ENCODE measurements at places on chromosomes 13 and 19. TPM values are rescaled to one million over a fixed set of nuclear protein-coding genes. Genes with fewer than 3 reads are reported as not detected.

Gene SHC2
- total RNA-seq = 119 TPM

Gene FBXO46
- 7.8 TPM for total RNA-seq

Gene TGFBR3L
- total RNA-seq = 9.9 TPM

Gene RGL3
- total RNA-seq = 56.0 TPM

Gene HCN2
- 0.26 TPM for total RNA-seq

Gene MYBPC2
- total RNA-seq = not detected

DNA sequence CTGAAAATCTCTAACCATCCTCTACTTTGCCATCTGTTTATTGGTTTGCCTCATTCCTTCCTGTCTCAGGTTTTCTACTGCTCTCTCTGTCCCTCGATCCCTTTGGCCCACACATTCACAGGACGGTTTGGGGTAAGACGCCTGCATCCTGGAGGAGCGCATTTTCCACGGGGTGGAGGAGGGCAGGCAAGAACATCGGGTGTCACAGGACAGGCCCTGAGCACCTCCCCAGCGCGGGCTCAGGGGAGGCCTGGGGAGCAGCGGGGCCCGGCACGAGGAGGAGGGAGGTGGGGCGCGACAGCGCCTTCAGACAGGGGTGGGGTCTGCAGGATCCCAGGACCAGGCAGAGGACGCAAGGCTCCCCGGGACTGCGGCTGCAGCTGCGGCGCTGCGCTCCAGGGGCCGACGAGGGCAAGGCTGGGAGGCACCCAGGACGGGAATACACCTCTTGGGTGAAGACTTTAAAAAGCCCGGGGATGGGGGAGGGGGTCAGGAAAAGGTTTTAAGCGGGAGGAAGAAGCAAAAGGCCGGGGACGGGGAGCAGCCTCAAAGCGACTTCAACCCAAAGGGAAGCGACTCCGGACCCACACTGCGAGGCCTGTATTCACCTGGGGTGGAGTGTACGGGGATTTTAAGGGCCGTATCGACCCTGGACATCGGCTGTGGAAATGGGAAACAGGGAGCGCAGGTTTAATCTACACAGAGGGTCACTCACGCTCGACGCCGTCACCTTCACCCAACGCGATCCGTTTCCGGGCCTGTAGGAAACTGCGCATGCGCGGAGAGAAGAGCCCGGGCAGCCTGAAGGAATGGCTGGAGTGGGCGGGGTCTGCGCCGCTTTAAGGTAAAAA, at the start of gene ZNF415:
Gene ZNF415, minus strand, starts transcription at position 770 of the 851 bp plus-strand sequence. CDS start 10,234 bp downstream, outside the sequence.
- H3K4me1 ChIP-seq = peaks cover 9% of the 10 kb centered on the region
- H3K27me3 ChIP-seq = no peaks in the 10 kb centered on the region
- H3K36me3 ChIP-seq = no peaks in the 10 kb centered on the region
- peak; percentile 88 for DNase-seq
- peak within 1 kb of the TSS; percentile 64 for H3K27ac ChIP-seq

DNA sequence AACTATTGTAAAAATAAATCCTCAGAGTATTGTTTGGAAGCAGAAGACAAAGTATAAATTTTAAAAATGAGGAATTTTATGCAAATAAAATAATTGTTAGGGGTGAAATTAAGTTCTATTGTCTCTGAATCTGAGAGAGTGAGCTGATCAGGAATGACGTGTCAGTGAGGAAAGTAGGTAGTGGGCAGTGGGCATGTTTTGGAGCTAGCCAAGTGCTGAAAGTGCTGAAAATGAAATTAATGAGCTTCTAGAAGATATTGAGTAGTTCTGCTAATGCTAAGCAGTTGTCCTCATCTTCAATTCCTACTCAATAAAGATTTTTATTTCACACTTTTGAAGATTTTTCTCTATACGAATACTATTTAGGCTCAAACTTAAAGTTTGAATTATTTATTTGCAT, 1167.8 kb upstream of the PCDH20 start:
- no peaks in the 10 kb centered on the region for H3K27me3 ChIP-seq
- no peak overlapping the region for H3K27ac ChIP-seq
- DNase-seq = no peak
- no peak overlapping the region for H3K4me3 ChIP-seq
- no peaks in the 10 kb centered on the region for H3K36me3 ChIP-seq

GRCh38 chr13:76019421-76020044, 383.4 kb downstream of the LMO7 start:
- H3K36me3 ChIP-seq = no peaks in the 10 kb centered on the region
- no peak for DNase-seq
- no peaks in the 10 kb centered on the region for H3K27me3 ChIP-seq
- H3K4me3 ChIP-seq = no peak overlapping the region
- no peak overlapping the region for H3K27ac ChIP-seq

- DNase-seq = no peak
- H3K27ac ChIP-seq = no peak overlapping the region
- H3K4me1 ChIP-seq = peaks cover 28% of the 10 kb centered on the region
- no peak overlapping the region for H3K4me3 ChIP-seq
- no peaks in the 10 kb centered on the region for H3K36me3 ChIP-seq
Measured at GRCh38 chr13:33353646-33354045, 68.1 kb upstream of the STARD13 start.

DNA sequence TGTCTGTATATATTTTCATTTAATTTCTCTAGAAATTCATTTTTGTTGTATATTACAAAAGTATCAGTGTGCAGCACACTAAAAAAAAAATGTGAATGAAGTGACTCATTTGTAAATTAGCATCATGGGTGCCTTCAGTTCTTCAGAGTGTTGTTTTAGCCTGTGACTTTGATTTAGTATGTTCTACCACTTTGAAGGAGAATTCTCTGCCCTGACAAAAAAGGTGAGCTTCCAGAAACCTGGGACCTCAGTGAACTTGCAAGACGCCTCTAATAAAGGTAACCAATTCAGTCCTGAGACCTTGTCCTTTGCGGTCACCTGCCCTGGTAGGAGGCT, 2.4 kb downstream of the METTL21C start:
- no peaks in the 10 kb centered on the region for H3K27me3 ChIP-seq
- H3K4me3 ChIP-seq = no peak overlapping the region
- no peaks in the 10 kb centered on the region for H3K36me3 ChIP-seq
- no peak overlapping the region for H3K27ac ChIP-seq
- H3K4me1 ChIP-seq = no peaks in the 10 kb centered on the region

DNA sequence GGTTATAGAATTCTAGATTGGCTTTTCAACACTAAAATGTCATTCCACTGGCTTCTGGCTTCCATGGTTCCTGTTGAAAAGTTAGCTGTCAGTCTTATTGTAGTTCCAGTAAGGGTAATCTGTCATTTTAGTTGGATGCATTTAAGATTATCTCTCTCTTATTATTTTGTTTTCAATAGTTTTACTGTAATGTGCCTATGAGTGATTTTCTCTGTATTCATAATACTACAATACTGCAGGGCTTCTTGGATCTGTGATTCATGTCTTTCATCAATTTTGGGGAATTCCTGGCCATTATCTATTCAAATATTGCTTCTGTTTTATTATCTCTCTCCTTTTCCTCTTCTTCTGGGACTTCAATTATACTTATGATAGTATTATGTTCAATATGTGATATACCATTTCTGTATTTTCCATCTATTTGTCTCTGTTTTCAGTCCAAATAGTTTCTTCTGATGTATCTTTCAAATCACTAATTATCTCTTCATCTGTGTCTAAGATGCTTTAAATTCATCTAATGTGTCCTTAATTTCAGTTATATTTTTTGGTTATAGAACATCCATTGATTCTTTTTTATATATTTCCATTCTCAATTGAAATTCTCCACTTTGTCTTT, 101.5 kb downstream of the KCTD15 start:
- H3K27me3 ChIP-seq = no peaks in the 10 kb centered on the region
- peaks cover 25% of the 10 kb centered on the region for H3K4me1 ChIP-seq
- H3K4me3 ChIP-seq = no peak overlapping the region
- H3K36me3 ChIP-seq = no peaks in the 10 kb centered on the region
- DNase-seq = no peak

DNA sequence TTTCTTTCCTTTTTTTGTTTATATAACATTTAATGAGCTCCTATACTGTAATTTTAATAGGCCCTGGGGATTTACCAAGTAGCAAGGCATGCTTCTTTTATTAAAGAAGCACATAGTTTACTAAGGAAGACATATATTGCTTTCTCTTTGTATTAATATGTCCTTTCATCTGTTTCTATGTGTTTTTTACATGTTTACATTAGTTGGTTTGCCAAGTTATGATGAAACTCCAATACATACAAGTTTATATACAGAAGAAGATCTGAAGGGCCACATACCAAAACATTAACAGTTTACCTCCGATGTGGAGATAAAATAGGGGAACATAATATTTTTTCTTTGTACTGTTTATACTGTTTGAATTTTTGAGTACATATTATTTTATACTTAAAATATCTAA, 100.9 kb downstream of the LACC1 start:
- H3K4me1 ChIP-seq = peaks cover 3% of the 10 kb centered on the region
- no peaks in the 10 kb centered on the region for H3K27me3 ChIP-seq
- no peak overlapping the region for H3K4me3 ChIP-seq
- DNase-seq = no peak
- no peaks in the 10 kb centered on the region for H3K36me3 ChIP-seq

DNA sequence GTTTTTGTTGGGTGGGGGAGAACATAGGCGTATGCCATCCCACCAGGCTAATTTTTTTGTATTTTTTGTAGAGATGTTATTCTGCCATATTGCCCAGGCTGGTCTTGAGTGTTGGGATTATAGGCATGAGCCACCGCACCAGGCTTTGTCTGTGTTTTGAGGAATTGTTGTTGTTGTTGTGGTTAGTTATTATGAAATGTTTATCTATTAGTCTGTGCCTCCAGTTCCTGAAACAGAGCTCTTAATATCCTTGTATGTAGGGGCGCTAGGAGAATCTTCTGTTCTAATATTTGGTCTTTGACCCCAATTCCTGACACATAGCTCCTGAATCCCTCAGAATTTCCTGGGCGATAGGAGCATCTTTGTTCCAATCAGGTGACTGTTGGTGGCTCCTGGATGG, 5.6 kb upstream of the LATS2 start:
- peaks cover under 1% of the 10 kb centered on the region for H3K4me1 ChIP-seq
- no peak overlapping the region for H3K27ac ChIP-seq
- H3K27me3 ChIP-seq = no peaks in the 10 kb centered on the region

GRCh38 chr19:58300620-58301019, 4.6 kb upstream of the ERVK3-1 start:
- H3K4me3 ChIP-seq = no peak overlapping the region
- H3K4me1 ChIP-seq = peaks cover 9% of the 10 kb centered on the region
- no peaks in the 10 kb centered on the region for H3K36me3 ChIP-seq
- DNase-seq = no peak
- no peak overlapping the region for H3K27ac ChIP-seq

DNA sequence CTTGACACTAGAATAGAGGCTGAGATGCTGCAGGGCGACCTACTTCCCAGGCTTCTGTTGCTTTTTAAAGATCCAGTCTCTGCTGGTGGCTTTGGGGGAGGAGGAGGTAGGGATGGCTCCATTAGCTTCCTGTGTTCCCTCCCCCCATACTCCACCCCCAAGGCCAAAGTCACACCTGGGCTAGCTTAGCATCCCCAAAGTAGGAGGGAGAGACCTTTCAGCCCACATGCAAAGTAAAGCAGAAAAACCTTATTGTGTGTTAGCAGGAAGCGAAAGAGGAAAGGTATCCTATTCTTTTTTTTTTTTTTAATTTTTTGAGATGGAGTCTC, 3.2 kb upstream of the TNPO2 start:
- peaks cover 15% of the 10 kb centered on the region for H3K36me3 ChIP-seq
- H3K4me1 ChIP-seq = peaks cover 24% of the 10 kb centered on the region
- no peaks in the 10 kb centered on the region for H3K27me3 ChIP-seq
- DNase-seq = no peak
- H3K27ac ChIP-seq = no peak overlapping the region

DNA sequence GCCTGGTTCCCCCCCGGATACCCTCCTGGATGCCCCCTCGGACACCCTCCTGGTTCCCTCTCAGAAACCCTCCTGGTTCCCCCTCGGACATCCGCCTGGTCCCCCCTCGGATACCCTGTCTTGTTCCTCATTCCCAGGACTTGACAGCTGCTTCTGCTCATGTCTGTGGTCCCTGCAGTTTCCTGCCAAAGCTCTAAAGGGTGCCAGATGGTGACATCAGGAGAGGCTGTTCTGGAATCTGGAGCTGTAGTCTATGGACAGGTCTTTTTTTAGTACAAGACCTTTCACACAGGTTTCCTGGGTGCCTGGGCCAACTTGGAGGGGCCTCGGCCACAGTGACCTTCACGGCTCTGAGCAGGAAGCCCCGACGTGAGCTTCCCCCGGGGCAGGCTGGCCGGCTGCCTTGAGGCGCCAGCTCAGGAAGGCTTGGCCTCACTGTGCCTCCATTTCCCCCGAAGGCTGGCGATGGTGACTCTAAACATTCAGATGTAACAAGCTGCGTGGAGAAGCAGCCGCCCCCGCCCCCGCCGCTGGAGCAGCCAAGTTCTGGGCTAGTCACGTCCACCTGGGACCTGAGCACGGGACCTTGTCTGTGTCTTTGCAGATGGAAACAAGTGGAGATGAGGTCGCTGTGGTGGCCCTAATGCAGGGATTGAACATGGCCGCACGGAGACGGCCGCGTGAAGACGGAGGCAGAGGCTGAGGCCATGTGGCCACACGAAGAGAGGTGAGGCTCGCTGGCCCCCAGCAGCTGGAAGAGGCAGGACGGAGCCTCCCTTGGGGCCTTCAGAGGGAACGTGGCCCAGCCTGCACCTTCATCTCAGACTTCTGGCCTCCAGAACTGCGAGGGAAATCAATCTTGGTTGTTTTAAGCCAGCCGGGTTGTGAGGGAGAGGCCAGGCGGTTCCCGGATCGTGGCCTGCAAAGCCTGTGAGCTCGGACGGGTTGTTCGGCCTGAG, 12.7 kb downstream of the SGTA start:
- H3K4me3 ChIP-seq = no peak overlapping the region
- peaks cover 8% of the 10 kb centered on the region for H3K4me1 ChIP-seq
- H3K36me3 ChIP-seq = peaks cover 2% of the 10 kb centered on the region
- DNase-seq = peak; percentile 59

DNA sequence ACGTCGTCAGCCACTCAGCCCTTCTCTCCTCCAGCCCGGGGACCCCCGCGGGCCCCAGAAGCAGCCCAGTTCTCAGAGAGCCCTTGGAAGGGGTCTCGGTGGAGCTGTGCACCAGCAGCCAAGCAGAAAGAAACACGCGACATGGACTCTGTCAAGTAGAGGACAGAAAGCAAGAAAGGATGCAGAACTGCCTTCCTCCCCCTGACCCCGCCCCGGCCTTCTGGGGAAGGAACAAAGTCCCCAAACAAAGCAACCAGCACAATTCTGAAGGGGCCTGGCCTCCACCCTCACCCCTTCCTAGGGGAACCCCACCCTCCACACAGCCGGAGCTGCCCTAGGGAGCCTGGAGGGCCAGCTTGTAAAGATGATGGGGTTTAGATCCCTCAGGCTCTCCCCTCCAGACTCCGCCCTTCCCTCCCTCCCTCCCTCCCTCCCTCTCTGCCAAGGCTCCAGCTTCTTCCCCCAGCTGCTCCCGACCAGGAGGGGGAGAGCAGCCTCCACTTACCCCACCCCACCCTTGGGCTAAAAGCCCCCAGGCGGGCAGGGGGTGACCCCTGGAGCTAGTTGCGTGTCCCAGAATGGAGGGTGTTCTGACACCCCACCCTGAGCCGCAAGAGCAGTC, 7.8 kb downstream of the LYL1 start:
- H3K4me1 ChIP-seq = peaks cover 19% of the 10 kb centered on the region
- H3K27me3 ChIP-seq = peaks cover 10% of the 10 kb centered on the region
- H3K4me3 ChIP-seq = no peak overlapping the region
- H3K27ac ChIP-seq = no peak overlapping the region
- no peak for DNase-seq

GRCh38 chr19:41920882-41921576, 7.2 kb downstream of the ERFL start:
- no peak for DNase-seq
- no peaks in the 10 kb centered on the region for H3K36me3 ChIP-seq
- H3K4me1 ChIP-seq = no peaks in the 10 kb centered on the region
- H3K4me3 ChIP-seq = no peak overlapping the region
- H3K27me3 ChIP-seq = no peaks in the 10 kb centered on the region
